Endodermal cell (in vitro differentiated cells): ENCODE measurements at places on chromosomes 13 and 19. TPM values are rescaled to one million over a fixed set of nuclear protein-coding genes. Genes with fewer than 3 reads are reported as not detected.

RXFP2 gene
- not detected in 2 replicates for total RNA-seq

FAM216B gene
- not detected in 3 replicates for total RNA-seq

ZNF254 gene
- 29.2 to 30.7 TPM (median 30.4 TPM) in 3 replicates for total RNA-seq

FBN3 gene
- 118 and 143 TPM in 2 replicates for total RNA-seq

RASA3 gene
- 5.4 to 7.0 TPM (median 6.3 TPM) in 3 replicates for total RNA-seq

CYP4F22 gene
- total RNA-seq = not detected in 3 replicates

ATXN8OS gene
- not detected in 3 replicates for total RNA-seq

LILRB3 gene
- total RNA-seq = not detected in 3 replicates

FREM2 gene
- 18.7 to 29.4 TPM (median 28.4 TPM) in 3 replicates for total RNA-seq

DACT3 gene
- 0.54 and 0.70 TPM in 2 replicates for total RNA-seq

- DNase-seq = peak; percentile 96
These were observed 5.9 kb downstream of the BORCS8 start for GRCh38 chr19:19185853-19186740.

GRCh38 chr13:52319876-52320275, 86.1 kb downstream of the THSD1 start:
- DNase-seq = no peak

- DNase-seq = no peak
These were observed 28.0 kb upstream of the F7 start for GRCh38 chr13:113077566-113077952.

GRCh38 chr13:38514575-38514974, 164.9 kb downstream of the UFM1 start:
- DNase-seq = no peak

DNA sequence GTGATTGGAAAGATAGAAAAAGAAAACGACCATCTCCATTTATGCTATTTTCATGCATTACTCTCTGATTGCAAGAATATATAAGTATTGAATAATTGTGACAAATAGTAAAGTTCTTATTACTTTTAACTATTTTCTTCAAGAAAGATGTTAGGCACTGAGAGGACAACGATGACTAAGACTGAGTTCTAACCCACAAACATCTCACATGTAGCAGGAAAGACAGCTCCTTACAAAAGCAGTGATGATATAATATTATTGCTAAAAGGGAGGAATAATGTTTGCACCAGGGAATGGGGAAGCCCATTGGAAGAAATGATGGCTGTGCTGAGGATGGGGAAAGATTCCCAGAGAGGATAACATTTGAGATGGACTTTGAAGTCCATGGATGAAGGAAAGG, 22.6 kb downstream of the RXFP2 start:
- DNase-seq = no peak

GRCh38 chr13:42181381-42181953, 90.5 kb upstream of the AKAP11 start:
- DNase-seq = no peak

DNA sequence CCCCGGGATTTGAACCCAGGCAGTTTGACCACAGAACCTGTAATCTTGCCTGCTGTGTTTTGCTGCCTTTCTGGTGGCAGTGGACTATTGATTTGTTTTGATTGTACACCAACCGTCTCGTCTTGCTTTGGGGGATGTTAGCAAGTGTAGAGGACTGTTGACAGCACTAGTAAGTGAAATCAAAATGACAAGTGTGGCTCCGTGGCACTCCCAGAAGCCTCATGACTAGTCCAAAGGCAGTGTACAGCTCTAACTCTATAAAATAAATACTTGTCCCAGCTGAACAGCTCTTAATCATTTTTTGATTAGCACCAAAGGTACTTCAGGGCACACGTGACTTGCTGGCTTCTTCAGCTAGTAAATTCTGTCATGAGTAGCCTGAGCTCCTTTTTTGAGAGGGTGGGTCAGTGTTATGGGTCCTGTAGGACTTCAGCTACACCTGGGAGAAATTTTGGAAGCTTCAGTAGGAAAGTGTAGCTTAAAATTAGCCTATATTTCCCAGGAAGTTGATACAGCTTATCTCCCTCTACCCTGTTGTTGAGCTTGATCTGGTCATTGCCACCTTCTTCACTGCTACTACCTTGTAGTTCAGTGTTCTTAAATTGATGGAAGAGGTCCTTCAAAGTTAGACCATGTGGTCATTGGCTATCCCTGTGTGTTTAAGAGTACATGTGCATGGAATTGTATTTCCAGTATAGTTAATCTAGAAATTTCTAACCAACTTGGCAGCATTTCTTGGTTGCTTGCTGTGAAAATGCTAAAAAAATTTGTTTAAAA, 15.1 kb downstream of the TM9SF2 start:
- no peak for DNase-seq

DNA sequence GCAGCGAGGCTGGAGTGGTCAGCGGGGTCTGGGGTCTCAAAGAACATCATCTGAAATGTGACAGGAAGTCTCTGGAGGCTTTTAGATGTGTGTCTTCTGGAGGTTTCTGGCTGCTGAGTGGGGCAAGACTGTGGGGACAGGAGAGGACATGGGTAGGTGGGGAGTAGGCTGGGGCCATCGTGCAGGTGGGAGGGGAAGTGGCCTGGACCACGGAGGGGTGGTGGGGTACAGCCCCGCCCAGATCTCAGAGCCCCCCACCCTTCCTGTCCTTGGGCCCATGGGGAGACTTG, 6.2 kb downstream of the AP1M1 start:
- no peak for DNase-seq

GRCh38 chr13:29428310-29429181, 166.9 kb downstream of the SLC7A1 start:
- DNase-seq = peak; percentile 89

- DNase-seq = no peak
These were observed 20.7 kb upstream of the TINCR start for GRCh38 chr19:5588441-5588840.

DNA sequence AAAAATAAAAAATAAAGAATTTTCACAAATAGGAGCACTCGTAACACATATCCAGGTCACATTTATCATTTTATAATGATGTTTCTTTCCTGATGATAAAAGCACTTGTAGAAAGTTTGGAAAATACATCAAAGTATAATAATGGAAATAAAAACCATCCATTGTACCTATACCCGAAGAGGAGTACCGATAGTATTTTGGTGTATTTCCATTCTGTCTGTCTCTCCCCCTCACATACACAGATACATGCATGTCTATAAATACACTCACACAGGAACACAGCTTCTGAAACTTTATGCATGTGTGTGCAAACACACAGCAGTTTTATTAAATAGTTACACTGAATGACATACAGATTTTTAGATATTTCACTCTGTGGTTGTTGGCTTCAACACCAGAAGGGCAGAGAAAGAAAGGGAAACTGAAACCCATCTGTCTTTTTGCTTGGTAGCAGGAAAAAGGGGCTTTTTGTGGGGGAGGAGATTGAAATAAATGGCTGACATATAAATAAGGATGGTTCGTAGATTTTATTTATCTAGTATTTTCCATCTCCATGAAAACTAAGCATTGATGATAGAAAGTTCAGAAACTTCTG, 114.8 kb downstream of the LRCH1 start:
- DNase-seq = no peak

GRCh38 chr13:112446347-112446861, 70.2 kb downstream of the SPACA7 start:
- peak; percentile 34 for DNase-seq

- no peak for DNase-seq
These were observed 9.9 kb upstream of the ATG4D start for GRCh38 chr19:10533646-10534386.

DNA sequence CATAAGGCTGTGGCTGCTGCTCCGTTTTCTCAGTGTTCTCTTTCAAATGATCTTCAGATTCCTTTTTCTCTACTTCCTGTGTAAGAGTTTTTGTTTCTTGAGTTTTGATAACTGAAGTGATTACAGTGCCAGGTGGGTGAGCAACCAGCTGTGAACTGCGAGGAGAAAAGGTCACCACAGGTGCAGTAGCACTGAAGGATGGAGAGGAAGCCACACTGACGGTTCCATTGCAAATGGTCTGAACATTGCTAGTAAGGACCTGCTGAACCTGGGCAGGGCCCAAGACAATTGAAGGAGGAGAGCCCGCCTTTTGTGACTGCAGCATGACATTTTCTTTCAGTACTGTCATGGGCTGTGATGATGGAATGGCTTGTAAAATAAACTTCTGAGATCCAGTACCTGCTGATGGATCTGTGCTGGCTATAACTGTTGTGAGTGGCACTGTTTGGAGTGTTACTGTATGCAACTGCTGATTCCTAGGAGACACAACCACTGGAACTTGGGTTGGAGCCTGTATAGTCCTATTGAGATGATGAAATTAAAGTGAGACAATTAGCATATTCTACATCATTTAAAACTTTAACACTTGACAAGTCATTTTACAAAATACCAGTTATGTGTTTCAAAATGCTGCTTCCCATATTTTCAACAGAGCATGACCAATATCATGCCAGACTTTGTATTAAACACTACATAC, 85.5 kb downstream of the ELF1 start:
- DNase-seq = no peak

GRCh38 chr13:50589651-50590054, 253.8 kb downstream of the DLEU7 start:
- no peak for DNase-seq

DNA sequence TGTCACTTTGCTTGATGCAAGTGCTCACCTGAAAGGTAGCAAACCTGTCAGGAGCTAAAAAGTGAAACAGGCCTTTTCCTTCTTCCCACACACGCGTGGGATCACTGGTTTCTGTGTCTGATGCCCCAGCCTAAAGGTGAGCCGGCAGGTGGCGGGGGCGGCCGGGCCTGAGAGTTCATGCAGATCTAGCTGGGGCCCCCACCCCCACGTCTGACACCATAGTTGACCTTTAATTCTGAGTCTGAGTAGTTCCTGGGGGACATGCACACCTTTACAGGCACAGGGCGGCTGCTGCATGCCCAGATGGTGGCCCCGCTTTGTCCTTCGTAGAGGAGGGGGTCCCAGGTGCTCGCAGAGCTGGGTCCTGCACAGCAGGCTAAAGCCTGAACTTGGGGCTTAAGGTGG, 345.3 kb downstream of the TEX29 start:
- peak; percentile 41 for DNase-seq

DNA sequence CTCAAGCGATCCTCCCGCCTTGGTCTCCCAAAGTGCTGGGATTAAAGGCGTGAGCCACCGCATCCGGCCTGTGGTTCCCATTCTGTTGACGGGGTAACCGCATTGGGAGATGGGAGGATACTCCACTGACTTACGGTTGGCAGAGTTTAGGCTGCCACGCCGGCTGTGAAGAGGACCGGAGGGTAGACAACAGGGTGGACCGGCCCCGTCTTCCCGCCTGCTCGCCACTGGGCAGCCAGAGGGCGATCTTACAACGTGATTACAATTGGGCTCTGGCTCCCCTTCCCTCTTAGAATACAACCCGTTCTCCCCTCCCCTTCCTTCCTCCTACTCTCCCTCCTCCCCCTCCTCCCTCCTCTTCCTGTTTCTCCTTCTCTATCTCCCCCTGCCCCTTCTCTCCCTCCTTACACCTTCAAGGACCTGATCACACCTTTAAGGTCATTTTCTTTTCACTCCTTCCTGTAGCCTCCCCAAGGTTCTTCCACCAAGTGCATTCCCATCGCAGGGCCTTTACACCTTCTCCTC, 957 bp upstream of the CCDC194 start:
- peak; percentile 89 for DNase-seq

GRCh38 chr19:4291184-4291732, 10.9 kb downstream of the TMIGD2 start:
- no peak for DNase-seq

- no peak for DNase-seq
These were observed 1054.9 kb downstream of the SLITRK5 start for GRCh38 chr13:88726075-88726474.

- no peak for DNase-seq
These were observed 16.7 kb downstream of the ZNF100 start for GRCh38 chr19:21750586-21751128.

- DNase-seq = peak; percentile 81
These were observed 5.2 kb upstream of the LMNB2 start for GRCh38 chr19:2461751-2462634.

DNA sequence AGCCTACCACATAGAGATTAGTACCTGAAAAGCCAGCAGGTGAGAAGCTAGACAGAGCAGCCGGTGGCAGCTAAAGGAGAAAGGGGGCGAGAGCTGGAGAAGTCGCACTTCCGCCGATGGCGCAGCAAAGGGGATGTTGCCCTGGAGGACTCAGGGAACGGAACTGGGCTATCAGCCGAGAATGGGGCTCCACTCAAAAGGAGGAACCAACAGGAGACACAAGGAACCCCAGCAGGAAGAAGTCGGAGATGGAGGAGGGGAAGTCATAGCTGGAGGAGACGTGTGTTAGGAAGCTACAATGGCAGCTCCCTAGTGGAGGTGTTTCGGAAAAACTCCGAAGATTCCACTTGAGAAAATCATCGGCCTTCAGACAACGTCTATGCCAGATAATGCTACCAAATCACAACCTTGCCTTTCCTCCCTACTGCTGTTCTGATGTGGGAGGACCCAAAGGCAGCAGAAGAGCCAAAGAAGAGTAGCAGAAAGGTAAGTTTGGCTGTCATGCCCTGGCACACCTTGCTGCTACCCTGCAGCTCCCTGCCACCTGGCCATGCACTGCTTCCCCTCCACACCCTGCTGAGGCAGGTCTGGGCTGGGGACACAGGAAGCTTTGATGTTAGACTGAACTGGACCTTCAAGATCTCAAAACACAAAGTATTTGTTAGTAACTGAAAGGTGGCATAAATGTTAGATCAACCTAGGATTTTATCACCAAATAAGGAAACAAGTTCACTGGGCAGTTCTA, 127.9 kb downstream of the DLEU7 start:
- DNase-seq = no peak

DNA sequence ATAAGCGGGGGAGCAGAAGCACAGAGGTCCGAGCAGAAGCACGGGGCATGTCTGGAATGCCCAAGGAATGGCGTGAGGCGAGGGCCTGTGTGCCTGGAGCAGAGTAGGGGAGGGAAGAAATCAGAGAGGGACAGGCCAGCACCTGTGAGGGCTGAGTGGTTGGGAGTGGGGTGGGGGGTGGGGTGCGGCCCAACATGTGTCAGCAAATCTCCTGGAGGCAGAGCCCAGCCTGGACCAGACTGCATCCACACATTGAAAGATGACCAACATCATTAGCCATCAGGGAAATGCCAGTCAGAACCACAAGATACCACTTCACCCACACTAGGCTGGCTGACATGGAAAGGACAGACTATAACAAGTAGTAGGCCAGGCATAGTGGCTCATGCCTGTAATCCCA, 11.2 kb downstream of the CLASRP start:
- no peak for DNase-seq

GRCh38 chr19:15136234-15136954, 29.2 kb downstream of the SYDE1 start:
- no peak for DNase-seq

GRCh38 chr19:23273590-23274412, 23.6 kb upstream of the ZNF724 start:
- peak; percentile 98 for DNase-seq

- peak; percentile 75 for DNase-seq
These were observed 11.3 kb downstream of the ELAVL1 start for GRCh38 chr19:7994114-7994513.

GRCh38 chr13:58300974-58301681, 669.6 kb downstream of the PCDH17 start:
- no peak for DNase-seq

DNA sequence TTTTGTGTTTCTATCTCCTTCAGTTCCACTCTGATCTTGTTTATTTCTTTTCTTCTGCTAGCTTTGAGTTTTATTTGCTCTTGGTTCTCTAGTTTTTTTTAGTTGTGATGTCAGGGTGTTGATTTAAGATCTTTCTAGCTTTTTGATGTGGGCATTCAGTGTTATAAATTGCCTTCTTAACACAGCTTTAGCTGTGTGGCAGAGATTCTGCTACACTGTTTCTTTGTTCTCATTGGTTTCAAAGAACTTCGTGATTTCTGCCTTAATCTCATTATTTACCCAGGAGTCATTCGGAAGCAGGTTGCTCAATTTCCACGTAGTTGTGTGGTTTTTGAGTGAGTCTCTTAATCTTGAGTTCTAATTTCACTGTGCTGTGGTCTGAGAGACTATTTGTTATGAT, 251.7 kb upstream of the HTR2A start:
- DNase-seq = no peak
